ENCODE measurements at places on chromosomes 12 and 14.

DNA sequence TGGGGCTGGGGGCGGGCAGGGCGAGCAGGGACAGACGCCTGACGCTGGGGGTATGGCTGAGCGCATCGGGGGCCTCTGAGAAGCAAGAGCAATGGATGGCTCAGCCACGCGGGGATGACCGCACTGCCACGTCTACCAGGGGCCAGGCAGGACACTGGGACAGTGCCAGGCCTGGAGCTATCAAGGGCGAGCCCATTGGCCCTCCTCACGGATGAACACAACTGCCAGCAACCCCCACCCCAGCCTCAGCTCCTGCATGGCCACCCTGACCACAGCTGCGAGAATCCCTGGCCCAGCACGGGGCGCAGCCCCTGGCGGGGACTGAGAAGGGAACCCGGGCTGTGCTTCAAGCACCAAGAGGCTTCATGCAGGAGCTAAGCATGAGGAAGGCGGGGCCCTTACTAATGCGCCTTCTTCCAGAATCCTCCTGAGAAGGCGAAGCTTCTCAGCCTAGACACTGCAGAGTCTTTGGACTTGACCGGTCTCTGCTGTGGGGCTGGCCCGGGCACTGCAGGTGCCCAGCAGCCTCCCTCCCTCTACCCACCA, 9.5 kb downstream of the ARL6IP4 start:
- DNase-seq: no peak

DNA sequence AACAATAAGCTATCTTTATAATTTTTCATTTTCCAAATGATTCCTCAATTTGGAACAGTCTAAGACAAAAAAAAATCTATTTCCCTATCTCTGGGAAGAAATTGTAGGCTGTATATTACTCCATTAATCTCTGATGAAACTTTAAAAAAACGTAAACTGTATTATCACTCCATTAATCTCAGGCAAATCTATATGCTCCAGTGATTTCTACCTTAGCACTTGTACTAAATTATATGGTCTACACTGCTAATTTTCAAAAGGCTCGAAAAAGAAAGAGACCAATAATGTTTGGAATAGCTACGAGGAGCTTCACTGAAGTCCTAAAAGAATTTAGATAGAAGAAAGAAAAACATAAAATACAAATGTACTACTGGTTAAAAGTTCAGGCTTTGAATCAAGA, 19.7 kb downstream of the MED13L start:
- DNase-seq: no peak

GRCh38 chr12:4956054-4956453, 46.3 kb downstream of the KCNA1 start:
- DNase-seq: no peak

DNA sequence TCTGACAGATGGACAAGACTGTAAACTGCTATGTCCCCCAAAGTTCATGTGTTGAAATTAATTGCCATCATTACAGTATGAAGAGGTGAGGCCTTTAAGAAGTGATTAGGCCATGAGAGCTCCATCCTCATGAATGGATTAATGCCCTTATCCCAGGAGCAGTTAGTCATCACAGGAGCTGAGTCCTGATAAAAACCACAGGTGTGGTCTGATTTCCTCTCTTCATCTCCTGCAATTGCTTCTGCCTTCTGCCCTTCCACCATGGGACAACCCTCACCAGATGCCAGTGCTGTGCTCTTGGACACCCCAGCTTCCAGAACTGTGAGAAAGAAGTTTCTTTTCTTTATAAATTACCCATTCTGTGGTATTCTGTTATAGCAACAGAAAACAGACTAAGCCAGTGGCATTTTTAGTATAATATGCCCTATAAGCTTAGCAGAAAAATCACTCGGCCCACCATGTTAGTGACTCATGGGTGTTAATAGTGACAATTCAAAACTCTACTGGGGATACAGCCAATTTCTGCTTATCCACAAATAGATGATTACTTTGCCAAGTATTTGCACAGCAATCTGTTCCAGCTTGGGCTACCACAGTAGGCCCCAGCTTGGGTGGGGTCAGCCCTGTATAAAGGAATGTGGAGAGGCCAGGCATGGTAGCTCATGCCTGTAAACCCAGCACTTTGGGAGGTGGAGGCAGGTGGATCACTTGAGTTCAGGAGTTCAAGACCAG, 129.0 kb upstream of the BCL2L14 start:
- peak; percentile 28 for DNase-seq

DNA sequence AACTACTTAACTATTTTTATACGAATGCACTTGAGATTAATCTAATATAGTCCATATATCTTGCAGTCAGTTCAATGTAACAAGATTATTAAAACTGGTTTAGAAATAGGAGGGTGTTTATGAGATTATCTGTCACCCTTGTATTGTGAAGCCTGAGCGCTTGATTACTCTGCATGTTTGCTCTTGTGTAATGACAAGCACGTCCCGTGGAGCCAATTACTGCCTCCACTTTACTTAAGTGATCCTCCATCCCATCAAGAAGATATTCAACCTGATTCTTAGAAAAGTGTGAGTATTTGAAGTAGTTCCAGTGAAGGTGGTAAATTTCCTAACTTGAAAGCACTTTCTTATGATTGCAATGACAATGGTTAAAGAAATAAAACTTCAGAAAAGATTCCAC, 415.2 kb upstream of the GARIN6 start:
- no peak for DNase-seq

GRCh38 chr12:92649511-92650227, 53.1 kb upstream of the PLEKHG7 start:
- DNase-seq: peak; percentile 91

DNA sequence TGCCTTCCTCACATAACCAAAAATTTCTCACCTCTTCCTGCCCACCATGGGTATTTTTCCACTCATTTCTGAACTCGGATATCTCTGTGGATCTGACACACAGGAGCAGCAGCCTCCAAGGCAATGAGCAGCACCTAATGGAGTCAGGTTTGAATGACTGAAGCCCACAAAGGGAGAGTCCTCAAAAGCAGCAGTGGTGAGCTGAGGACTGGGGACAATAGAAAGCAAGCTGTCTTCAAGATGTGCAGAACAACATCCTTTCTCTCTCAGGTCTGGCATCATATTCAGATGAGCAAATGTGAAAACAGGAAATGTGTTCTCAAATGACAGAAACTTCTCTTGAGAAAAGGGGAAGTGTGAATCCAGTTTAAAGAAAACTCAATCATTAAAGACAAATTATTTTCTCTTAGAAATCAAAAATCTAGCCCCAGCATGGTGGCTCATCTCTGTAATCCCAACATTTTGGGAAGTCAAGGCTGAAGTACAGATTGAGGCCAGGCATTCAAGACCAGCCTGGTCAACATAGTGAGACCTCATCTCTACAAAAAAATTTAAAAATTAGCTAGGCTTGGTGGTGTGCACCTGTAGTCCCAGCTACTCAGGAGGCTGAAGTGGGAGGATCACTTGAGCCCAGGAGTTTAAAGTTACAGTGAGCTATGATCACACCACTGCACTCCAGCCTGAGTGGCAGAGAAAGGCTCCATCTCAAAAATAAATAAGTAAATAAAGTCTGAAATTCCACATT, 54.2 kb downstream of the C12orf42 start:
- no peak for DNase-seq

- peak; percentile 25 for DNase-seq
Measured at GRCh38 chr14:79028281-79028680, 858.1 kb downstream of the NRXN3 start.

DNA sequence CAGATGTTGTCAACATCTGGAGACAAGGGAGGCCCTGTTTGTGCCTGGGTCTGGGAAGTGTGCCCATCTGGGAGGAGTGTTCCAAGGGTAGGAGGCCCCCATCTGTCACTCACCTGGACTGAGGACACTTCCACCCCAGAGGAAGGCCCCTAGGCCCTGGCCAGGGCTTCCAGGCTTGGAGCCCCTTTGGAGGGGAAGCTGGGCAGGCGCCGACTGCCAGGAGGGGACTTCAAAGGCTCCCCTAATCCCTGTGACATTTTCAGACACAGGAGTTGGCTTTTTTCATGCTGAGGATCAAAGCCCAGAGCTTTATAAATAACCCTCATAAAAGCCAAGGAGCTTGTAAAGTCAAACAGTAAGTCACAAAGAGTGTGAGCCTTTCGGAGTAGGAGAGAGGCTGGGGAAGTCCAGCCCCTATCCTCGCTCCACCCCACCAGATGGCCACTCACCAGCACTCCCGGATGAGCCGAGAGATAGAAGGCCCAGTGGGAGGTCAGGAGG, 17.6 kb upstream of the FAM222A start:
- no peak for DNase-seq

DNA sequence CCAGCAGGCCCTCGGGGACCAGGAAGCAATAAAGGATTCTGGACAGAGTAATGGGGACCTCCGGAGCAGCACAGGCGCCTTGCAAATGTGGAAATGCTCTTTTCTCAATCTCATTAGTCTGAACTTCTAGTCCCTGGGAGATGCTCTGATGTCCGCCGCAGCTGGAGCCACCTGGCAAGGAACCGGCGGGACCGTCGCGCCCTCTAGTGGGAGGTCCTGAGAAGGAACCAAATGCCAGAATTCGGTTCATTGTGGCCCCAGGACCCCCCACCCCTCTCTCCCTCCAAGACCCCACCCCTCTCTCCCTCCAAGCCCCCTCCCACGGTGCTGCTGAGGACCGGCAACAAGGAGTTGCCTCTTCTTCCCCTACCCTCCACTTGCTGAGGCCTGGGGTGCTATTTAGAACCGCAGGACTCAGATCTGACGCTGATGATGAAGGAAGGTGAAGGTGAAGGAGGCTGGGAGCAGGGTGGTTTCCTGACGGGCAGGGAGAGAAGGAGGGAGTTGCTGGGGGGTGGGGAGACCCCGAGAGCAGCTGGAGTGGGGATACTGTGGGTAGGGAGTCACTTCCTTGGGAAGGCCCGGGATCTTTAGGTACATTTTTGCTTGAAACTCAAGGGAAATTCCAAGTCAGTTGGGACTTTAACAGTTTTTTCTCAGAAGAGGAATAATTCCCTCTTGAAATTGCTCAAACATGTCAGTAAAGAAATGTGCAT, 42.5 kb downstream of the SMIM41 start:
- DNase-seq: peak; percentile 31

DNA sequence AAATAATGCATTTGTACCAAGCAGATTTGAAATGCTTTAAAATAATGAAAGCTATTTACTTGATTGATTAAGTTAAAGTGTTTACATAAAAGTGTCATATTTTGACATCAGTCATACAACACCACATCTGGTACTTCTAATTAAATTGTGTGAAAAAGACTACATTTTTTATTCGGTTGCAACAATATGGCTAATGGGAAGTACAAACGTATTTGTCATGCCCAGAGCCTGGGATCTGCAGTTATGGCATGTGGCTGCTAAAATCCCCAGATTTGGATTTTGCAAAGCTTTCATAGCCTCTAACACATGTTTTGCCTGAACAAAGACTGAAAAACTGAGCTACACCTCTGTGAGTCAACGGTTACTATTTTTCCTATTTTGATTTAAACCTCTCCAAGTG, 66.6 kb downstream of the LLPH start:
- DNase-seq: no peak

DNA sequence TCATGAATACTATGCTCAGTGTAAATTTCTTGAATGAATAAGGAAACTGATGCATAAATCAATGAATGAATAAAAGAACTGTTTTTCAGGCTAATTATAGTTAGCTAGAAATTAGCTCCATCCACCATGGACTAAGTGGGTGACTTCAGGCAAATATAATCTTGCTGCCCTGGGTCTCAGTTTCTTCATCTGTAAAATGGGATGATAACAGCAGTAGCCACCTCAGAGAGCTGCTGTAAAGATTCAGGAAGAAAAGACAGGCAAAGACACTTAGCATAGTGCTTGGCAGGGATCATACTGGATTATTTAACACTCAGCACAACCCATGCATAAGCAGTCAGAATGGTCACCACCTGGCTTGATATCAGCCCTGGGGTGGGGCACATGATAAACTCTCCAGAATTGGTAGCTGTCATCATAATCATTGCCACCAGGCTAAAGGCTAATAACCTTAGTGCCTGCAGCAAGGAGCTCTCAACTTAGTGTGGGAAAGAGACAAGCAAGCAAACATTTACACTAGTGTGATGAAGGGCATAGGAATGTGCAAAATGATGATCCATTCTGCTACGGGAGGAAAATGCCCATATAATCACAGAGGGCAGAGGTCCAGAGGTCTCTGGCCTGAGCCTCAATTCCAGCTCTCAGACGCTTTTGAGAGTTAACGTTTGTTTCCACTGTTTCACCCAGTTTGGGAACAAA, 234.7 kb upstream of the TBX3 start:
- DNase-seq: peak; percentile 74

- DNase-seq: peak; percentile 62
Measured at GRCh38 chr14:91177073-91178034, 63.5 kb downstream of the DGLUCY start.

- DNase-seq: peak; percentile 99
Measured at GRCh38 chr12:62724947-62725451, 210.0 kb downstream of the PPM1H start.

- no peak for DNase-seq
Measured at GRCh38 chr12:65586796-65587195, 237.5 kb upstream of the HMGA2 start.

Measured in amniotic epithelial cell (primary cell).